ENCODE measurements at places on chromosomes 13 and 19. TPM values are rescaled to one million over a fixed set of nuclear protein-coding genes. Genes with fewer than 3 reads are reported as not detected.

The ARGLU1 gene
- total RNA-seq = 127 TPM

The GGN gene
- total RNA-seq = not detected

The FGF22 gene
- total RNA-seq = 0.10 TPM

The ICAM4 gene
- total RNA-seq = 7.9 TPM

The TMEM145 gene
- not detected for total RNA-seq

The NCR1 gene
- total RNA-seq = 10.4 TPM

The SRRM5 gene
- total RNA-seq = 0.10 TPM

The TMEM59L gene
- not detected for total RNA-seq

The PCDH17 gene
- total RNA-seq = under 0.01 TPM

The TMIGD2 gene
- total RNA-seq = 27.8 TPM

The ADAT3 gene
- total RNA-seq = 2.9 TPM

The ZNF441 gene
- total RNA-seq = 7.0 TPM

The RAB3A gene
- total RNA-seq = 3.8 TPM

The PSG7 gene
- total RNA-seq = 0.10 TPM

The ZNF729 gene
- total RNA-seq = under 0.01 TPM

The COMP gene
- total RNA-seq = not detected

The RAB8A gene
- 107 TPM for total RNA-seq

The SELENOV gene
- not detected for total RNA-seq

The TMEM143 gene
- 3.4 TPM for total RNA-seq

The CD79A gene
- 47.3 TPM for total RNA-seq

The IZUMO2 gene
- total RNA-seq = not detected

The LENG9 gene
- 3.3 TPM for total RNA-seq

The UBE2L5 gene
- not detected for total RNA-seq

The PINLYP gene
- 0.63 TPM for total RNA-seq

The THSD1 gene
- 0.52 TPM for total RNA-seq

The OR10H1 gene
- total RNA-seq = not detected

The PRSS57 gene
- total RNA-seq = 5.4 TPM

The IFNL1 gene
- not detected for total RNA-seq

The TBC1D4 gene
- total RNA-seq = 34.5 TPM

The ITGBL1 gene
- total RNA-seq = not detected

The ARHGAP33 gene
- total RNA-seq = 4.1 TPM

The KANK2 gene
- 1.4 TPM for total RNA-seq

The GSX1 gene
- total RNA-seq = not detected

The MTRF1 gene
- 33.4 TPM for total RNA-seq

The FGF14 gene
- total RNA-seq = under 0.01 TPM

The LCP1 gene
- total RNA-seq = 899 TPM

The RAB20 gene
- 50.6 TPM for total RNA-seq

The MICU2 gene
- 60.3 TPM for total RNA-seq

The PTPRH gene
- not detected for total RNA-seq

The LYL1 gene
- 20.5 TPM for total RNA-seq

The CALR3 gene
- not detected for total RNA-seq

The PLVAP gene
- total RNA-seq = 0.63 TPM

The ZNF345 gene
- 5.0 TPM for total RNA-seq

The GJA3 gene
- under 0.01 TPM for total RNA-seq

The ATP8A2 gene
- total RNA-seq = 0.21 TPM

The NEK5 gene
- total RNA-seq = under 0.01 TPM

The SEMA6B gene
- total RNA-seq = 6.0 TPM

The TEX26 gene
- not detected for total RNA-seq

The ANKLE1 gene
- total RNA-seq = 0.94 TPM
